ENCODE measurements at places on chromosomes 3 and 15.
A peak's percentile ranks its signal among the peaks of the same experiment; 100 is the strongest.

DNA sequence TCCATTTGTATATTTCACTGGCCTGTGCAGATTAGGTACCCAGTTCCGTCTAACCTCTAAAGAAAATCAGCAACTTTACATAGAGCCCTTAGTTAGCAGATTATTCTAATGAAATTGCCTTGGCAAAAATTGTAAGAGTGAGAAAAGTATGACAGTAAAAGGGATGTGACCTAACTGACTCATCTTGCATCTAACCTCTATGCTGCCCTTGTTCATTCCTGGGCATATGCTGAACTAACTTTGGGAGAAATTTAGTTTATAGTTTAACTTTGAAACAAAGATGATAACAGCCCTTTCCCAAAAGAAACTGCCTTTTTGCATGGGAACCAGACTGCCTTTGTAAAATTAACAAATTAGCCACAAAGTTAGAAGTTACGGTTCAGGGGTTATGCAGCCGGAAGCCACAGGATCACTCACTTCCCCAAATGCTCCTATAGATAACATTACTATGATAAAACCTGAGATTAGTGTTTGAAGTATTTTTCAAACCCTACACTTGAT is 839.8 kb upstream of the ALCAM start:
- DNase-seq = no peak

- DNase-seq = no peak
Observed at GRCh38 chr3:148372206-148372875, 325.4 kb upstream of the AGTR1 start.

GRCh38 chr3:137217733-137218132 is 259.9 kb downstream of the IL20RB start:
- no peak for DNase-seq

GRCh38 chr3:178520451-178520850 is 15.8 kb upstream of the KCNMB2 start:
- no peak for DNase-seq

DNA sequence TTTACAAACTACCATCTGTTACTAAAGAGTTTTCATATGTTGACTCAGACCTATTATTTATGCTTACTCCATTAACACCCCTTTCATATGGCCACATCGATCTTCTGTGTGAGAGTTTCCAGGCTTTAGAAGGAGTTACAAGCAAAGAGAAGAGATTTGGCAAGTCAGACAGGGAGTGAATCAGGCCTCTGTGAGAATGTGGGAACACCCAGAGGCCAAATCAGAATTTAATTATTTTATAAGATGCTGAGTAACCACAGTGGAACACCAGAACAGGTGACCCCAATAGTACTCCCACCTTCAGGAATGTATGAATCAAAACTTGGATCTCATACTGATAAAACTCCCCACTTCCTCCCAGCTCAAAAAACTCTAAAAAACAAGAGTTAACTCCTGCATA is 42.0 kb downstream of the IFT57 start:
- DNase-seq = no peak

DNA sequence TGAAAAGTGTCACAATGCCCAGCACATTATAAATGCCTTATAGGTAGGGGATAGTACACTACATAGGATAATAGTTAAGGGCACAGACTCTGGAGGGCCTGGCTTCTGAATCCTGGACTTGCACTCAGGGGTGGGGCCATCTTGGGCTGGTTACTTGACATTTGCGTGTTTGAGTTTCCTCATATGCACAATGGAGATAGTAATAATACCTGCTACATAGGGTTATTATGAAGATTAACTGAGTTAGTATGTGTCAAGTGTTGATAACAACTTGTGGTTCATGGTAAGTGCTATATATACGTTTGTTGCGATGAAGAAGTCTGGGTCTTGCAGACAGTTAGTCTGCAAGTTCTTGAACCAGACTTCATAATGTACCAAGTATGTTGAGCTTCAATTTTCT is 37.0 kb downstream of the MITF start:
- DNase-seq = no peak

GRCh38 chr3:53035825-53036619 is 9.9 kb downstream of the SFMBT1 start:
- DNase-seq = no peak

GRCh38 chr15:63633312-63633711 is 36.1 kb downstream of the FBXL22 start:
- DNase-seq = no peak

DNA sequence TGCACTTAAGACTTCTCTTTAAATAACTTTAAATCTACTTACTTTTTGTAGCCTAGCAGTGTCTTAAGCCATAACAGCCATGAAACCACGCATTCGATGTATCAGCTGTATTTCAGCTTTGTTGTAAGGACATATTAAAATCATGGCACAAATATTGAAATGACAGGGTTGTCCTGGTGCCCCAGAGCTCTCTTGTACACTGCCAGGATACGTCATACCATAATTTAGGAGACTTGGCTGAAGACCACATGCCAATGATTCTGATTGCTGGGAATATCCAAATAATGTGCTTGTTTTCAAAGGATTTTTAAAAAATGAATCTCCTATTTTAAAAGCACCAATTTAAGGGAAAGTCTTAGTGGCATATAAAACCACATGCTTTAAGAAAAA is 265.4 kb downstream of the SLCO3A1 start:
- DNase-seq = no peak

DNA sequence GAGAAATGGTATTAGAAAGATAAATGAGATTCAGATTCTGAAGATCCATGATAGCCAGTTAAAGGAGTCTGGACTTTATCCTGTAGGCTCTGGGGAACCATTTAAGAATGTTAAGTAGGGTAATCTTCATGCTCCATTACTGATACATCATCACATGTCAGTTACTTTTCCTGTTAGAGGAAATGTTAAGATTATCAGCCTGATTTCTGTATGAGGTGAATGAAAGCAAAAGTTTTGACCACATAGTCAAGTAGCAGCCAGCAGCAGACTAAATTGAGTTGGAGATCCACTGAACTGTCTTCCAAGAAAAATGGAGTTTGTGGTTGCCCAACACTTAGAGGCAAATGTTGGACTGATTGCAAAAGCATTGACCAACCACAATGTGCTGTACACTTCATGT is 4.7 kb upstream of the COPB2 start:
- DNase-seq = no peak

DNA sequence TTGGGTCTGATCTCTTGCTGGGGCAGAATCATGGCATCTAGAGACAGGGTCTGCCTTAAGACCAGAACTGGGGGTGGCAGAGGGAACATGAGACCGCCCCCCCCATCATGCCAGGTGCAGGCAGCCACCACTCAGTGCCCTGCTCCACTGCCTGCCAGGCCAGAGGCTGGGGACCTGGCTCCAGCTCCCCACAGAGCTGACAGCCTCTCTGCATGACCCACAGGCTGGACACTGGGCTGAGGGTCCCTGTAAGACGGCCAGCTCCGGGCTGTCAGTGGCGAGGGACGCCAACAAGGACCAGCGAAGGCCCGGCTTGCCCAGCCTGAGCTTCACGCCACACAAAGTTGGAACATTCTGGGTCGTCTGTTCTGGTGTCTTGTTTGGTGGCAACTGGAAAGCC is 145.6 kb downstream of the NSMCE3 start:
- DNase-seq = no peak

- no peak for DNase-seq
Observed at GRCh38 chr3:51374456-51374855, 10.6 kb upstream of the MANF start.

GRCh38 chr15:36977659-36978058 is 122.7 kb downstream of the MEIS2 start:
- no peak for DNase-seq

DNA sequence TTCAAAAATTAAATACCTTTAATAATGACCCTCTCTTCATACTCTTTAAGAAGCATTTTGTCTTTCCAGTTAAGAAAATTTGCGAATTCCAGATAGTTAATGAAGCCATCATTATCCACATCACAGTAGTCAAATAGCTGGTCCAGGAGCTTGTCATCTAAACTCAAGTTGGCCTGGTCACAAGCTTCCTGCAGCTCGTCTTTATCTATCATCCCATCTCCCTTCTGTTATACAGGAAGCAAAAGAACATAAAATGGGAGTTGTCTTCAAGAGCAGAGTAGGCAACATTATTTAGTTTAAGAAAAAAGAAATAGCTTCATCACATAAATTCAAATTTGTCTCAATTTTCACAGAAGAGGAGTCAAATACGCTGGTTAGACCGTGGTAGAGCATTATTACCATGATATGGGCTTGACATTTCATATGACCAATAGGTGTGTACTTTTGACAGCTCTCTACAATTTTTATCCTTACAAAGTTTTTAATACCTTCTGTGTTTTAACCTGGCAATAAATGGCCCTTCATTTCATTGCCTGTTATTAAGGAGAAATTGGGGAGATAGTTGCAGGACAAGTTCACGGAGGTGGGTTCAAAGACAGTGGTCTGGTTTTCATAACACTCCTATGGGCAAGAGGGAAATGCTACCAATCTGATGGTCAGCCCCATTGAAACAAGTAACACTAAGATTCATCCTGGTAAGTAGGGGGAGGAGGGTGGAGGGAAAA is 45.4 kb downstream of the EFHB start:
- no peak for DNase-seq

DNA sequence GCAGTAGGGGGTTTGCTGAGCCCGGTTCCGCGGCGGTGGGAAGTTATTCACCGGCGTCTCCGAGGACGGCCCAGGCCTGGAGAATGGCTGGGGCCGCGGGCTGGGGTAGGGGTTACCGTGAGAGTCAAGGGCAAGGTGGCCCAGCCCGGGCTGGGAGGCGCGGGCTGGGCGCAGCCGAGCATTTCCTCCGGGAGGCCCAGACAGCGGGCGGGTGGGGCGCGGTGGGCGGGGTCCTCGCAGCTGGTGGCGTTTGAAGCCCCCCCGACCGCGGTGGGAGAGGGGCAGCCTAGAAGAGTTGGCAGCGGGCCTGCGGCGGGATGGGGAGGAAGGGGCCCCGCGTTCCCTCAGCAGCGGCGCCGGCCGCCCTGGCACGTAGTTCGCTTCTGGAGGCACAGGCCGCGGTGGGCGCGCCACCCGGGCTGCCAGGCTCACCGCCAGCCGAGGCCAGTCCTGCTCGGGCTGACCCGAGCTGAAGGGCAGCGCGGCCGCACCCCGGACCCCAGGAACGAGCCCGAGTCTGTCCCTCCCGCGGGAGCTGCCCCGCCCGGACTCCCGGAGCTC is 960 bp upstream of the KLF13 start:
- DNase-seq = peak; percentile 84
